ENCODE measurements at places on chromosomes 1 and 21.

GRCh38 chr1:161071886-161072371 lies 2.2 kb upstream of the ARHGAP30 start:
- DNase-seq, result peak; percentile 48

DNA sequence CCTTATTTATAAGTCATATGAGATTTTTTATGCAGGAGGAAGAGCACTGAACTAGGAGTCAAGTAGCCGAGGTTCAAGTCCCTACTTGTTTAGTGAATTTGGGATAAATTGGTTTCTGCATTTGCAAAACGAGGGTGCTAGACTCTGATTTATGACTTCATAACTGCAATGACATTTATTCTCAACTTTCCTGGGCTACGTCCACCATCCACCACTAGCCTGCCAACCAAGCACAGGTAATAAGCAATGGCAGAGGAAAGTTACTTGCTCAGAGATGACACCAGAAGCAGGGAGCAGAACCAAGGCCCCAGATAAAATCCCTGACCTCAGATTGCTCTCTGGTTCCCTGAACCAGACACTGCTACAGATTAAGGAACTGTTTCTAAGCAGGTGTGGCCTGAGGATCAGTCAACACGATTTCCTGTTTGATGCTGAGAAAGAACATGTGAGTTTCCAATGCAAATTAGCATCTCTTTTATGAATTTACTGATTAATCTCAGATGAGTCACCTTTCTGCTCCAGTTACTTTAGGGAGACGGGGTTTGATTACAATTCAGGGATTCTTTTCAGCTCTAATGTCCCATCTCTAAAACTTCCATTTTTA lies 52.7 kb downstream of the PLPP3 start:
- DNase-seq, result no peak

DNA sequence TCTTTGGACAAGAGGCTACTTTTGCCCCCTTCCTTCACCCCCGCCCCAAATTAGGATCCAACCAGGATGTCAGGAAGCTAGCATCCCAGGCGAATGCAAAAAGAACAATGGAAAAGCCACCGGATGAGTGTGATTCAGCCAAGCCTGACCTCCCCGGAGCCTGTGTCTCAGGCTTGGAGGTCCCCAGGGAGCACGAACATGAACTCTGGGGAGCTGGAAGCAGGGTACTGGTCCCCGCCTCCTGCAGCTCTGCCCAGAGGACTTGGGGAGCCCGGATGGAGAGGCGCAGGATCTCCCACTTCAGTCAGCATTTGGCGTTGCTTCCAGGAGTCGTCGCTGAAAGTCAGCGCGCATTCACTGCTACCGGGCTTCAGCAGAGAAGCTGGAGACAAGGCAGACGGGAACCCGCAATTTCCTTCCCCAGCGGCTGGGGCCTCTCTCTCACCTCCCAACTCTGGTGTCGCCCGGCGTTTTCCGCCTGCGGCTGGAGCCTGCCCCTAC lies 1.8 kb upstream of the TBX15 start:
- DNase-seq, result no peak

DNA sequence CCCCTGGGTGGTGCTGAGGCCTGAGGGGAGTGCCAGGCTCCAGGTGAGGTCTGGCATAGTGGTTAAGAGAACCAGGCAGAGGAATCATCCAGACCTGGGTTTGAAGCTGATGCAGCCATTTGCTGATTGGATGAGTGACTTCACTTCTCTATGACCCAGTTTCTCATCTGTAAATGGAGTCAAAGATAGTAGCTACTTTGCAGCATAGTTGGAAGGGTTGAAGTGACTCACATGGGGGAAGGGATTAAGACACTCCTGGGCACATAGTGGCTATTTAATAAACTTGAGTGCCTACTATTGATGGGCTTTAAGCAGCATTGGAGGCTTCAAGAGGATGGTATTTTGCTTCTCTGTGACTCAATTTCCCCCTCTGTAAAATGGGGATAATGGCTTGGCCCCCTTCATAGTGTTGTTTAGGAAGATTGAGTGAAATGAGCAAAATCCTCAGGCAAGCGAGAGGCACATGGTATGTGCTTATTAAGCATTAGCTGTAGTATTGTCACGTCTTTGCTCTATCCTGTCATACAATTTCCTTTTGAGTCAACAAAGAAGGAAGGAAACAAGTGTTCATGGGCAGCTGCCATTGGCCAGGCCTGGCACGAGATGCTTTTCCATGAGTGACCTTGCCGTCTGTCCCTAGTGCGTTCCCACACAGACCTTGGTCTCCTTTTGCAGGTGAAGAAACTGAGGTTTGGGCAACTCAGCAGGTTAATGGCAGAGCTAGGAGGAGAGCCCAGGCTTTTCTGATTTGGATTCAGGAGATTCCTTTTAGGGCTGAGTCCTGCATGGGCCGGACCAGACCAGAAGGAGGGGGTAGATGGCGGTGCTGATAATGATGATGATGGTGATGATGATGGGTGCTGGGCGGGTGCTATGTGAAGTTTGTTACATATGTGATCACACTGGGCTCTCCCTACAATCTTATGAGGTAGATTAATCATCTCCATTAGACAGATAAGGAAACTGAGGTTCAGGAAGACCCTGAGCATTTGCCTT lies 131.1 kb upstream of the WNT4 start:
- no peak for DNase-seq

DNA sequence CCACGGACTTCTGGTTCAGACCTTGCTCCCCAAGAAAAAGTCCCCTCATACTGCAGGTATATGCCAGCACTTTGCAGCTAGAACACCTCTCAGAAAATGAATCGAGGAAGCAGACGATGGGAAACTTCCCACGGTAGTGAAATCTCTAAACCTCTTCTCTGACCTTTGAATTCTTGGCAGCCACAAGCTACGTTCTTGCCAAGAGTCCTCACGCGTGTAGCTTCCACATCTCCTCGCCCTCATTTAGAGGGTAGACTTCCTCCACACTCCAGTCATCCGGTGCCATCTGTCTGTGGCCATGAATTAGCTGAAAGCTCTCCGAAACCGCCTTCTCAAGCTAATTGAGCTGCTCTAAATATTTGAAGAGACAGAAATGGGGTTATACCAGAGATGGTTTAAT lies 127.8 kb downstream of the RGS7 start:
- no peak for DNase-seq

- no peak for DNase-seq
Observed at GRCh38 chr1:21232044-21232443, 55.3 kb upstream of the EIF4G3 start.

DNA sequence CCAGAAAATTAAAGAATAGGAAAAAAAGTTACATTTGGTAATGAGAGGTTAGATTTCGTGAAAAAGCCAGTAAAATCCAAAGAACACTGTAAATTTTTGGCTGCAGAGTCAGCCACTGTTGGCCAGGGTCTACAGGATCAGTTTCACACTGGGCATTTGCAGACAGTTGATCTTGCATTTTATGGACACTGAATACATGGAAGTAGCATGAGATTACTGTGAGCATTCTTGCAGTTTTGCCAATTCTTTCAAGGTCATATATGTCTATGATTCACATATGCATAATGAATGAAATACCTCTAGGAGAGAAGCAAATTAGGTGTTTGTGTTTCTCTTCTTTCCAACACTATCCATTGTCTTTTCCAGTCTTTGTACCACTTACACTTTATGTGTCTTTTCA lies 200.8 kb upstream of the DPYD start:
- DNase-seq, result no peak

DNA sequence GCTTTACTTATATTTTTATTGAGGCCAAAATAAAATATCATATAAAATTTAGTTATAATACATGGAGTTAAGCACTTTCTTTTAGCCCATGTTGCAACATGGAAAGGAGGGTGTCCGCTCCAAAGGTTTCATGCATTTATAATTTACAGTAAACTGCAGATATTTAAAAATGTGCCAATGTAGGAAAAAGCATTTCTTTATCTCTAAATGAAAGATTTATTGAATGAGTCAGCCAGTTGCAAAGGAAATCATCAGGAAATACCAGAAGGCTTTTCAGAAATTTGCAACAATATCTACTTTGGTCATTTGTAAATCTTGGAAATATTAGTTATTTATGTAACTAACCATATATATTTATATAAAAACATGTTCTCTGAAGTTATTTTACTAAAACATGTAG lies 12.1 kb downstream of the ATP6V1G3 start:
- DNase-seq, result no peak

GRCh38 chr1:14726606-14727005 lies 128.1 kb downstream of the KAZN start:
- no peak for DNase-seq

Measured in stimulated activated CD4-positive, alpha-beta T cell treated with anti-CD3 and anti-CD28 coated beads, Interleukin-4, amount 100 ng/mL, for 1 hour (primary cell).